Head of caudate nucleus (tissue), 42 donors: ENCODE measurements at places on chromosomes 4 and X.

DNA sequence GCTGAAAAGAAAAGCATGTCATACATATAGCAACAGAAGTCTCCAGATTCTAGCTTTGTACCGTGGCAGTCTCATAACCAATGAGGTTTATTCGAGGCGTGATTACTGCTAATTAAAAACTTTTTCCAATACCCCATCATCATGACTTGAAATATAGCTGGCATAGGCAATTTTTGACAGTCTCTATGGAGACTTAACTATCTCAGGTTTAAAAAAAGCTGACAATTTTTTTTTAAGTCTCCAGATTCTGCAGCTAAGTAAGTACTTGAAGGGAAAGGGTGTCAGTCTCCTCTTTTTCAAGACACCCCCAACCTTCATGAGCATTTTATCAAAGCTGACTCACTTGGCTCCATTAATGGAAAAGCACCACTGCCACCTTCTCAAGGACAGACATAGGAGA is 126.3 kb upstream of the RXFP1 start:
- DNase-seq, result no peak

- DNase-seq, result no peak
Observed at GRCh38 chr4:101022151-101023024, 324.9 kb downstream of the PPP3CA start.

DNA sequence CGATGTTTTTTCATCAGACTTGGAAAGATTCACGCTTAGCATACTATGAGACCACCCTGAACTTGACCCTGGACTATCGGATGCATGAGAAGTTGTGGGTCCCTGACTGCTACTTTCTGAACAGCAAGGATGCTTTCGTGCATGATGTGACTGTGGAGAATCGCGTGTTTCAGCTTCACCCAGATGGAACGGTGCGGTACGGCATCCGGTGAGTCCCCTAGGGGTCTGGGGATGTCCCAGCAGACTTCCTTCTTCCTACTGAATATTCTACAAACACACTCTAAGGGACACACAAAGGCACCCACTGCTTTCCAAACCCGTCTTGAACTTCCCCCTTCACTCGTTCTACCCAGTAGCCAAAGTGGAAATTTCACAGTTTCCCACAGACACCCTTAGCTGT is 9.3 kb downstream of the GABRQ start:
- no peak for DNase-seq

GRCh38 chr4:118772081-118772766 is 63.7 kb downstream of the SEC24D start:
- no peak for DNase-seq

- no peak for DNase-seq
Observed at GRCh38 chrX:123263270-123263669, 79.2 kb downstream of the GRIA3 start.

GRCh38 chrX:15143825-15144121 is 126.1 kb downstream of the ASB9 start:
- no peak for DNase-seq

DNA sequence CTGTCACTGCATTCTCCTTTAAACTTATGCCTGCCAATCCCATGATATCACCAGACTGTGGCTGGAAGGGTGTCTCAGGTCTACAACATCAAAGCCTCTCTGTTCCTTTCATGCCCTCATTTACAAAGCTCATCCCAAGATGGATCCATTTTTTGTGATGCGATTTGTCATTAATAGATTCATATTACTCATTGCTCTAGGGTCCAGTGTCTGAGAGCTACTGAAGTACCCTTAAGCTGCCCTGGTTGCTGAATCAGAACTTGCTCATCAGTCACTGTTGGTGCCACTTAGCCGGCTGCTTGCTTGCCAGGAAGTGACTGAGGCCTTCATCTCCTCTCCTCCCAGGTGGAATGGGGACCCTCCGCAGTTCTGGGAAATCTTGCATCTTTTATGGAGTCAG is 395.5 kb upstream of the BOD1L1 start:
- no peak for DNase-seq

GRCh38 chr4:1225272-1226143 is 23.4 kb downstream of the CTBP1 start:
- DNase-seq, result no peak

DNA sequence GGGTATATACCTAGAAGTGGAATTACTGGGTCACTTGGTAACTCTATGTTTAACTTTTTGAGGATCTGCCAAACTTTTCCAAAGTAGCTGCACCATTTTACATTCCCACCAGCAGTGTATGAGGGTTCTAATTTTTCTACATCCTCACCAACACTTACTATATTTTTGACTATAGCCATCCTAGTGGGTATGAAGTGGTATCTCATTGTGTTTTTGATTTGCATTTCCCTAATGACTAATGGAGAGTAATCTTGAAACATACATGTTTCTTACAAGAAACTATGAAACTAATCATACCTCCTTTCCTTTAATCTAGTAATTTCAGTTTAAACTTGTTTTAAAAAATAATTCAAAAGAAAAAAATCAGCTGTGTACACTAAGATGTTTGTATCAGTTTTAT is 17.9 kb downstream of the BCLAF3 start:
- DNase-seq, result no peak

DNA sequence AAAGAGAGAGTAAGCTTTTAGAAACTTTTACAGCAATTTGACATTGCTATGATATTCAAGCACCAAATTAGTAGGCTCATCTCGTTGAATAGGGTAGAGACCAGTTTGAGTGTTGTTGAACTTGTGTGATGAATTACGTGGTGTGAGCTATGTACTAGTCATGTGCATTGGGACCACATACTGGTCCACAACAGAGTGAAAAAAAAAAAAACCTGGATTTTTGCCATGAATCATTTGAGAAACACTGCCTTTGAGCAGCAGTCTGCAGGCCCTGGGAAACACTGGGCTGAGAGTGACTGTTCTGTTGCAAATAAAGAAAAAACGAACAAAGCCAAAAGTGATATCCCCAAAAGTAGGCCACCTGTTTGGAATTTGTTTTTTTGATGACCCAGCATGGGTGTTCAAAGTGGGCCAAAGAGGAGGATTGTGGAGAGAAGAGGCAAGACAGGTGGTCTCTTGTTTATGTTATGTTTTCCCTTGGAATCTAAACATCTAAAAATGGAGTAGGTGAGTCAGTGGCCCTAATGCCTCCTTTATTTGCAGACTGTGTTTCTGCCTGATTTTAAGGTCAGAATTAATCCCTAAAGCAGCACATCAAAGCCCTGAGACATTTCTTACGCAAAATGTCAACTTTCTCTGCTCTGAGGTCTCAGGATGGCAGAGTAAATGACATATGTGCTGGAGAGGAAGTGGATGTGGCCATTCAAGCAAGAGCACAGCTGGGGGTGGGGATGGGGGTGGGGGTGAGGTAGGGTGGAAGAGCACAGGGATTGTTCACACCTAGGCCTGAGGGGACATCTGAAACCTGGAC is 33.5 kb downstream of the TAF7L start:
- no peak for DNase-seq

GRCh38 chr4:93908778-93909177 is 80.2 kb downstream of the ATOH1 start:
- DNase-seq, result no peak

- no peak for DNase-seq
Observed at GRCh38 chr4:152806501-152807125, 26.9 kb downstream of the ARFIP1 start.

GRCh38 chr4:16217300-16218051 is 8.8 kb downstream of the TAPT1 start:
- no peak for DNase-seq

- DNase-seq, result peak; percentile 90
Observed at GRCh38 chrX:106802388-106803275, at the start of gene TBC1D8B. Gene TBC1D8B, plus strand, starts transcription at chrX:106802673. Its CDS starts 181 bp downstream, at chrX:106802854.

DNA sequence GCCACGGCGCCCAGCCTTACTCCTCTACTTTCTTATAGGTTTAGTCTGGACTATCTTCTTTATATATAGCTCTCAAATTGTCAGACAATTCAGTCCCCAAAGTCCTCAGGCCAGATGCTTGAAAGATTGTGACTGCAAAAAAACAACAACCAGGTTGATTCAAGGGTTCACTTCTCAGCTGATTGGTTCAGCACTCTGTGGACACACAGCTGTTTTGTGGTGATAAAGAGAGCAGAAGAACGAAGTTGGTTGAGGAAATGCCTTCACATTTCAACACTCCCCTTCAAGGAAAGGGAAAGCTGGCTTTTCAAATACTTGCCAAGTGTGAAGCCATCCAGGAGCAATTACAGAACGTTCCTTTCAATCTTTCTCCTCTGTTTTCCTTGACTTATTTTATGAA is 166.8 kb downstream of the SHROOM3 start:
- DNase-seq, result no peak

GRCh38 chrX:19343085-19343534 is 617 bp upstream of the PDHA1 start:
- DNase-seq, result no peak

DNA sequence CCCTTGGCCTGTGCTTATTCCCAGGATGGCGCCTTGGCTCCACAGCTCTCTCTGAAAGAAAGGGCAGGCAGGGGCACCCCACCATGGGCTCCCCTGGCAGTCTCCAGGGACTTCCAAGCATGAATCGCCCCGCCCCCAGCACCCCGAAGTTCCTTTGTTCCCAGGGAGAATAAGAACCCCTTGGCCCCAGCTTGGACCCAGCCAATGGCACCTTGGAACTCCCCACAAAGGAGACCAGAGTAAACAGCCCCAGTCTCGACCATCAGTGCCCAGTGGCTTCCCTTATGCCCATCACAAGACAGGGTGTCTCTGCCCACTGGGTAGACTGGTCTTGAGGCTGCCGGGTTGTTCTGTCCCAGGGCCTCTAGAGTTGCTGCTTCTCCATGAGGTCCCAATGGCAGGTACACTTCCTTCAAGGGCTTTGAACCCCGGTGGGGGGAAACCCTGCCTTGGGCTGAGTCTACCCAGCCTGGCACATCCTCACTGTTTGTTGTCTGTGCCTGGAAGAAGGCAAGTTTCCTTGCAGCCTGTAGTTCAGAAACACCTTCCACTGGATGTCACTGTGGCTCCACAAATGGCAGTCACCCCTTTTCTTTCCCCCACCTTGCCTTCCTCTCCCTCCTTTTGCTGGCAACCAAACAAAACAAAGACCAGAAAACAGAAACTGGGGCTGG is 30.8 kb downstream of the NBDY start:
- DNase-seq, result no peak

GRCh38 chrX:5431823-5432222 is 796.8 kb downstream of the NLGN4X start:
- DNase-seq, result no peak

DNA sequence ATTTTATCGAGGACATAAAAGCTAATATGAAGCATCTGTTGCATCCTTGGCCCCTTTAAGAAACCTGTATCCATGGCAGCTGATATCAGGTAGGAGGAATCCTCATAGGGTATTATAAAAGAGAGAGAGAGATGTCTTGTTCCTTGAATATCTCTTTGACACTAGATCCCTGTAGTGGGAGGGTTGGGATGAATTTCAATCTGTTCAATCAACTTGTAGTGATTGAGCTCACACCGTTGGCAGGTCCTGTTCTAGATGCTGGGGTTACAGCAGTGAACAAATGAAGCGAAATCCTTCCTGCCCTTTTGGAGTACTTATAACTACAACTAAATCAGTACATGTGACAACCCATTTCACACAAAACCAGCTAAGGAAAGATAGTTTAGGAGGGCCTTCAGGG is 35.3 kb upstream of the GATB start:
- no peak for DNase-seq
